AG09319 (cell line): ENCODE measurements at places on chromosomes 4 and X.

- DNase-seq = peak; percentile 95
Observed at GRCh38 chr4:123832173-123833026, 435.8 kb downstream of the SPRY1 start.

DNA sequence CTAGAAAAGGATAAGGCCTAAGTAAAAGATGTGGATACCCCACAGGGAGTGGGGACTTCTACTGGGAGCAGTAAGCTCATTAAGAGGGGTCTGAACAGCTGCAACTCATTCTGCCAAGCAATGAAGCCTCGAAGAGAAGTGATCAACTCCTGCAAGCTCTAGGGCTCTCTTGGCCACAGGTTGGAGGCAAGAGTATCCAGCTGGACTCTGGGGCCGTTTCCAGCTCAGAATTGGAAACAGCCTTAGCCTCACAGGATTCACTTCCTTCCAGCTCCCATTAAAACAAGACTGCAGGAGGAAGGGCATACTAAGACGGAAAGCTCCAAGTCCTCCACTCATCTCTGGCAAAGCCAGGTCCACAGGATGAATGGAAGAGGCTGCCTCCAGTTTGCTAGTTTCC, 126.3 kb downstream of the ATG4A start:
- no peak for DNase-seq

- no peak for DNase-seq
Observed at GRCh38 chr4:96354036-96354712, 514.3 kb downstream of the PDHA2 start.

GRCh38 chr4:174528226-174528625, 5.9 kb upstream of the HPGD start:
- no peak for DNase-seq

- DNase-seq = no peak
Observed at GRCh38 chr4:152327606-152328453, 208.1 kb downstream of the FBXW7 start.

- no peak for DNase-seq
Observed at GRCh38 chr4:45985038-45985437, 138.8 kb downstream of the GABRG1 start.

- no peak for DNase-seq
Observed at GRCh38 chrX:133248177-133248576, 30.0 kb upstream of the TFDP3 start.

GRCh38 chr4:164508771-164509170, 245.2 kb upstream of the SMIM31 start:
- DNase-seq = no peak

DNA sequence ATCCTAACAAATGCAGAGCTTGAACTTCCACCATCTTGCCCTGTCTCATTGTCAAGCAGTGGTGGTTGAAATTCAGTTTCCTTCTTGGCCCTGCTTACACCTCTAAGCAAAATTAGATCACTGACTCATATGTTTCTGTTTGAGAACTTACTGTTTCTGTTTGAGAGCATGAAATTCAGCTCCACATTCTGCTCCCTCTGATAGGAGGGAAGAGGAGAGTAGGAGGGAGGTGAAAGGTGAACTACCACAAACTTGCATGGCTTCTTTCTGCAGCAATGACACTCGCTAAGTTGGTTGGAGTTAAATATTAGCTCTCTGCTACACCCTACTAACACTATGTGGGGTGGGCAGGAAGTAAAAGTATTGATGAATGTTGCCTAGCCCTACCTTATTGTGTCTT, 117.8 kb upstream of the EDA2R start:
- no peak for DNase-seq
